ENCODE measurements at places on chromosomes 1 and 21.

DNA sequence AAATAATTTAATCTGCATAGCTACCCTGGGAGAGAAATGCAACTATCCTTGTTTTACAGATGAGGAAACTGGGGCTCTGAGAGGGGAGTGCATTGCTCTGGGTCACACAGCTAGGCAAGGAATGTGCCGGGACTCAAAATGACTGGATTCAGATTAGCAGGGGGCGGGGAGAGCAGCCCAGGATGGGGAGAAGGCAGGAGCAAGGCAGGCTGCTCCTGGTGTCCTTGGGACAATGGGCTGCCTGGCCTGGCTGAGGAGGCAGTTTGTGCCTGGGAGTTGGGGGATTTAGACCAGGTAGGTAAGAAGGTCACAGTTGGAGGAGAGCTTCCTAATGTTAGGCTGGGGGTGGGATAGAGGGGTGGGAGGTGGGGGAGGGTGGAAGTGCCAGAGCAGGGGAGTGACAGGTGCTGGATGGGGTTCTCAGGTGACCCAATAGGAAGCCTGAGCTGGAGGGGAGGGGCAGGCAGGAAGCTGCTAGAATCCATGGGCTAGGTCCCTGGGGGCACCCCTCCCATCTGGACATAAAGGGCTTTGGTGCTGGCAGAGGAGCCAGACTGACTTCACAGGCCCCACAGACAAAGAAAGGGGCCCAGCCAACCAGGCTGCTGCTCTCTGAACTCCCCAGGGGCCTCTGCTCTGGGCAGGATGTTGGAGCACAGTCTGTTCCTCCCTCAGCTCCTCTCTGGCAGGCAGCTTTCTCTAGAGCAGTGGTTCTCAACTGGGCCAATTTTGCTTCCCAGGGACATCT lies 29.0 kb downstream of the TRIM62 start:
- DNase-seq: no peak

- no peak for DNase-seq
Observed at GRCh38 chr1:28457678-28458077, 48.2 kb upstream of the RCC1 start.

GRCh38 chr1:65068202-65069010 lies 79.6 kb upstream of the AK4 start:
- no peak for DNase-seq

DNA sequence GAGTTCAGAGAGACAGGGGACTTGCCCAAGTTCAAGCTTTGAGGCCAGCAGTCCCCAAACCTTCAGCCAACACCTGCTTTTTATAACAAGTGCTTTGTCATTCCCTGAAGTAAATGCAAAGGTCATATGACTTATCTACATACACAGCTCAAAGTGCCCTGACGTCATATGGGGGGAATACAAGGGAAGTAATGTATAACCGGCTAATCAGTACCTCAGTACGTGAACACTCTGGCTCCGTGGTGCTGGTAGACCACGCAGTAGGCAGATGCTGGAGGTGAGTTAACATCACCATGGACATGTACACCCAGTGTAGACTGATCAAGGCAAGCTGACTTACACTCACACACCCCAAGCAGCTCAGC lies 60.0 kb downstream of the BACE2 start:
- DNase-seq: no peak

GRCh38 chr1:216807696-216808095 lies 84.5 kb upstream of the ESRRG start:
- no peak for DNase-seq

- DNase-seq: no peak
Observed at GRCh38 chr21:16455978-16456377, 726.2 kb downstream of the USP25 start.

- DNase-seq: no peak
Observed at GRCh38 chr1:50423670-50424000, 392 bp upstream of the DMRTA2 start.

DNA sequence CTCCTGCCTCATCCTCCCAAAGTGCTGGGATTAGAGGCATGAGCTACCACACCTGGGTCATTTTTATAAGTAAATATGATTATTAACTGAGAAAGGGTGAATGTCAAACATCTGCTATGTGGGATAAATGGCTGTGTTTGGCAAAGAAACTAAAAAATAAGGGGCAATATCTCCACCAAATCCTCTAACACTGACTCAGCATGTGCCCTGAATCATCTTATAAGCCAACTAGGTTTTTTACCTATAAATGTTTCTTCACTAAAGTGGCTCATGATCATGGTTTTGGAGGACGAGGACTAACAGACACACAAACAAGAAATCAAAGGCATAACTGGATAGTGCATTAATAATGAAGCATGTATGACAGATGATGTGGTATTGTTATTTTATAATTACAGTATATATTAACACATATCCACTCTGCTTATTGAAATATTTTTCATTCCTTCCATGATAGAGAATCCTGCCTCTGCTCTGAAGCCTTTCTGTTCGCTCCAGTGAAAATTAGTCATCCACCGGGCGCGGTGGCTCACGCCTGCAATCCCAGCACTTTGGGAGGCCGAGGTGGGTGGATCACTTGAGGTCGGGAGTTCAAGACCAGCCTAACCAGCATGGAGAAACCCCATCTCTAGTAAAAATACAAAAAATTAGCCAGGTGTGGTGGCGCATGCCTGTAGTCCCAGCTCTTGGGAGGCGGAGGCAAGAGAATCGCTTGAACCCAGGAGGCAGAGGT lies 11.7 kb upstream of the ARHGAP29 start:
- no peak for DNase-seq

DNA sequence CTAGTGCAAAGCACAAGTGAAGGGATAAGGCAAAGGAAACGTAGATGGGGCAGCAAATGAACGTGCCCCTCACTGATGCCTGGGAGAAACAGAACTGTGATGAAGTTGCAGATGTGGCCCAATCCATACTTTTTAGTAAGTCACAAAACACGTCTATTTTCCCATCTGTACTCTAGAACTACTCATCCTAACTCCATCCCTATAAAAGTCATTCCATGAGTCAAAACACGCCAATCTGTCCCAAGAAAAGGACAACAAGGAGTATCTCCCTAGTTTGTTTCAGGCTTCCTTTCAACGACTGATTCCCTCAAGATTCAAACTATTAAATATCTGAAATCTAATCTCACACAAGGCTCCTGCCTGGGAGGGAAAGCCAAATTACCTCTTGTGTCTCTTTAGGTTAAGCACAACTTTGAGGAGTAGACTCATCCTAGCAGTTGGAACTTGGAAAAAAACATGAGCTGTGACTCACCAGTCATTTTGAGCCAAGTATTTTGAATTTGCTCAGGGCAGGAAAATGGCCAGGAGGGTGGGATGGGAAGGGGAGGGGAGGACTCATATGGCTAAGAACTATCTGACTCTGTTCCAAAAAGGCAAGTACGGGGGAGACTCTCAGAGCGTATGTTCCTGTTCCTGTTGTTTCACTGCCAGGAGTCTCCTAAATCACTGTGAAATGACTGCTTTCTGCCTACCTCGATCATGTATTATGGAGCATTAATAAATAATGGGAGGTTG lies 214.5 kb upstream of the CAMK1G start:
- no peak for DNase-seq

DNA sequence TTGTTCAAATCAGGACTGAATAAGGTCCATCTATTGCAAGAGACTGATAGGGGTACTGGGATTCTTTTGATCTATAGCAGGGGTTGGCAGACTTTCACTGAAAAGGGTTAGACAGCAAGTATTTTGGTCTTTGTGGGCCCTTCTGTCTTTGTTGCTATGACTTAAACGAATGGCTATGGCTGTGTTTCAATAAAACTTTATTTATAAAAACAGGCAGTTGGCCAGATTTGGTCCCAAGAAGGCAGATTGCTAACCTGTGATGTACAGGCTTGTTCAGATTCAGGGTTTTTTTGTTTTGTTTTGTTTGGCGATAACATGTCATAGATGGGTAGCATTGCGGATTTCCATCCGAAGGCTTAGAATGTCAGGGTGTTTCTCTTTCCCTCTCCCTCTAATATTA lies 3.9 kb upstream of the BACE2 start:
- DNase-seq: no peak
